ENCODE measurements at places on chromosomes 4 and X.

GRCh38 chr4:183288955-183289354 is 31.1 kb downstream of the CLDN22 start:
- DNase-seq = no peak

DNA sequence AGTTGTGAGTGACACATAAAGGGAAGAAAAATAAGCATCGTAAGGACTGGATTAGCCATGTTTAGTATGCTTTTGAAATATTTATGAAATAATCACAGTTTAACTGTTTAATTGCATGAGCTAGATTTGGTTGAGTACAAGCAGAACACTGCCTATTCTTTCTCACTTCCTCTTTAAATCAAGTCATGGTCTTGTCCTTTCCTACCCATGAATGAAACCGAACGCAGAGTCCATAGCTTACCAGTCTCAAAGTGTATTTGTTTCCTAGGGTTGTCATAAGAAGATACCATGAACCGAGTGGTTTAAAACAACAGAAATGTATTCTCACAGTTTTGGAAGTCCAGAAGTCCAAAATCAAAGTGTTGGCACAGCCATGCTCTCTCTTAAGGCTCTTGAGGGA is 684.0 kb upstream of the MAGEB2 start:
- no peak for DNase-seq

DNA sequence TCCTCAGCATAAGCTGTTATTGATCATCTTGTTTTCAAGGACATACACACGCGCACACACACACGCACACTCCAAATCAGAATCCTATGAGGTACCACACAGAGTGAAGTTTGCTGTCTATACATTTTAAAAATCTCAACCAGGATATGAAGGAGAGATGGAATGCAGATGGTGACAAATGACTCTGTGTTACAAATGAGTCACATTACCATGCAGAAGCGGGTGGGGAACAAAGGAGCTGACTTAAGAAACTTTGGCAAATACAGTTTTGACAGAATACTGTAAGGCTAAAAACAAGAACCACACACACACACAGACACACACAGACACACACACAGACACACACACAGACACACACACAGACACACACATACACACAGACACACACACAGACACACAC is 81.7 kb downstream of the RELL1 start:
- DNase-seq = no peak

- DNase-seq = no peak
Observed at GRCh38 chr4:72568959-72569718, at the start of gene ADAMTS3. TSS of gene ADAMTS3 (minus strand) at chr4:72569221. CDS start at chr4:72568762, 459 bp downstream.

DNA sequence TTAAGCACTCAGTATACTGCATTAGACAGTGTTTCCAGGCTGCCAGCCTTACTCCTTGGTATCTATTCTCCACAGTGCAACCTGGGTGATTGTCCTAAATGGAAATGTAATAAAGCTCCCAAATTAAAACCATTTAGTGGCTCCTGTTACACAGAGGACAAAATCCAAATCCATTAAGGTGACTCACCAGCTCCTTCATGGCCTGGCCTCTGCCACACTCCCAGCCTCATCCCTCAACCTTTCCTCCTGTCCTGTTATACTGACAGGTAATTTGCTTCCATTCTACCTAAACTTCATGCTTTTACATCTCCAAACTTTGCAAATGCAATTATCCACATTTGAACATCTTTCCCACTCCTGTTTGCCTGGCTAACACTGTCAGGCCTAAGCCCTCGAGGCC is 140.3 kb downstream of the INPP4B start:
- no peak for DNase-seq

- no peak for DNase-seq
Observed at GRCh38 chrX:152428120-152428519, 23.0 kb downstream of the GABRA3 start.

GRCh38 chr4:76787898-76788297 is 110.0 kb downstream of the SOWAHB start:
- DNase-seq = no peak

- DNase-seq = no peak
Observed at GRCh38 chr4:15965325-15965724, 2.4 kb upstream of the FGFBP2 start.

GRCh38 chrX:141164406-141164805 is 12.5 kb downstream of the LDOC1 start:
- no peak for DNase-seq

DNA sequence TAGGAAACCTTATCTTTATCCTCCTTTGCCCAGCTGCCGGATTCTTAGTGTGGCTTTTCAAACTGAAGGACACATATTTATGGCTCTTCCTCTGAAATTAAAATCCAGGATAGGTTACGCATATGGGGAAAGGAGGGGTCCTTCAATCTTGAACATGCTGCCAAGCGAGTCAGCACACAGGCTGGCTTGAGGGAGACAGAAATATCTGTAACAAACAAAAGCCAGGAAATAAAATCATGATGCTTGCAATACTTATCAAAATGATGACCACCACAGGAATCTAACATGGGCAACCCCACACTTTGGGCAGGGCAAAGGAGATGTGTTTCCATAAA is 196.4 kb upstream of the LDB2 start:
- no peak for DNase-seq

GRCh38 chr4:177405508-177405907 is 36.7 kb downstream of the AGA start:
- DNase-seq = no peak

- no peak for DNase-seq
Observed at GRCh38 chr4:105440890-105441289, 33.0 kb downstream of the PPA2 start.

GRCh38 chrX:15913146-15913545 is 58.5 kb upstream of the AP1S2 start:
- DNase-seq = no peak

- DNase-seq = peak; percentile 93
Observed at GRCh38 chr4:79198951-79199587, 126.8 kb downstream of the NAA11 start.

DNA sequence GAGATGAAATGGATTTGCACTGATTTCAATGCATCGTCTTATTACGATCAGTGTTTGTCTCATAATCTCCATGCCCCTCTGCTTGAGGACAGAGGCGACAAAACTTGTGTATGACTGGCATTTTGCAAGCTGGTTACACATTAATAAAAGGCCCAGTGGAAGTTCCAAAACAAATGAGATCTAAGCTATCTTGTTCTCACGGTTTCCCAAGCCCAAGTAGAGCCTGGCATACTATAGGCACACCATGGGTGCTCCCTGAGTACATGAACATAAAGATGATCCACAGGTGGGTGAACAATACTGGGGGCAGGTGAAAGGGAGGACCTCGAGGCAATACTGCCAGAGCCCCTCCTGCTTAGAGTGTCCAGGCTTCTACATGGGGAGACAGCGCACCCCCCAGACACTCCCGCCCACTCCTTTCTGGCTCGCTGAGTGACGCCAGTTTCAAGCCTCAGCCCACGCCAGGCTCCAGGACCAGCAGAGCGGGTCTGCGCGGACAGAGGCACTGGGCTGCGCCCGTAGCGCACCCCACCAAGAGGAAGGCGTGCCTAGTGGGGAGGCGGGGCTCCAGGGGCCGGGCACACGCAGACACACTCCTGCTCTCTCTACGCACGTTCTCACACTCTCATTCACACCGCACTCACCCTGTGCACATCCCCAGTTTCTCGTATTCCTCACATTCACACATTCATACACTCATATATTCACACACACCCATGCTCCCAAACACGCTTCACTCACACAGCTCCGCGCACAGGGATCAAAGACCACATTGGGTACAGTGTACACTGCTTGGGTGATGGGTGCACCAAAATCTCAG is 8.9 kb upstream of the GSX2 start:
- peak; percentile 26 for DNase-seq

GRCh38 chrX:13763489-13763888 is 28.9 kb downstream of the OFD1 start:
- no peak for DNase-seq

GRCh38 chr4:48746608-48747362 is 33.3 kb downstream of the FRYL start:
- no peak for DNase-seq

GRCh38 chr4:169208090-169208455 is 62.7 kb downstream of the SH3RF1 start:
- no peak for DNase-seq

GRCh38 chr4:128571747-128572146 is 237.8 kb upstream of the JADE1 start:
- DNase-seq = no peak
